ENCODE measurements at places on chromosomes 12 and 14. TPM values are rescaled to one million over a fixed set of nuclear protein-coding genes. Genes with fewer than 3 reads are reported as not detected.

- no peak for DNase-seq
- no peaks in the 10 kb centered on the region for H3K4me1 ChIP-seq
- no peak overlapping the region for H3K27ac ChIP-seq
- H3K4me3 ChIP-seq, result no peak overlapping the region
- H3K36me3 ChIP-seq, result peaks cover 18% of the 10 kb centered on the region
Observed at GRCh38 chr12:7915661-7916403, 20.2 kb downstream of the SLC2A3 start.

DNA sequence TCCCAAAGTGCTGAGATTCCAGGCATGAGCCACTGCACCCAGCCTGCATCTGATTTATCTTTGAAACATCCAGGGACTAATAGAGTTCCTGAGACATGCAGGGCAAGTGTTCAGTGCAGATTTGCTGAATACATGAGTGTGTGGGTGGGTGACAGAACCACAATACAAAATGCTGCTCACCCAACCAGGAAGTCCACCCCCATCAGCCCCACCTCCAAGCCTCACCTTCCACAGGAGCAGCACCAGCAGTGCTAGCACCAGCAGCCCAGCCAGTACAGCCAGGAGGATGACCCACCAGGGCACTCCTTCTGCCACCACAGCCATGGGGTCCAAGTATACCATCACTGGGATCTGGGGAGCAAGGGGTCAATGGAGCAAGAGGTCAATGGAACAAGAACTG is 20.0 kb downstream of the ITGA7 start:
- no peaks in the 10 kb centered on the region for H3K4me1 ChIP-seq
- H3K36me3 ChIP-seq, result no peaks in the 10 kb centered on the region
- DNase-seq, result no peak
- no peak overlapping the region for H3K27ac ChIP-seq

DNA sequence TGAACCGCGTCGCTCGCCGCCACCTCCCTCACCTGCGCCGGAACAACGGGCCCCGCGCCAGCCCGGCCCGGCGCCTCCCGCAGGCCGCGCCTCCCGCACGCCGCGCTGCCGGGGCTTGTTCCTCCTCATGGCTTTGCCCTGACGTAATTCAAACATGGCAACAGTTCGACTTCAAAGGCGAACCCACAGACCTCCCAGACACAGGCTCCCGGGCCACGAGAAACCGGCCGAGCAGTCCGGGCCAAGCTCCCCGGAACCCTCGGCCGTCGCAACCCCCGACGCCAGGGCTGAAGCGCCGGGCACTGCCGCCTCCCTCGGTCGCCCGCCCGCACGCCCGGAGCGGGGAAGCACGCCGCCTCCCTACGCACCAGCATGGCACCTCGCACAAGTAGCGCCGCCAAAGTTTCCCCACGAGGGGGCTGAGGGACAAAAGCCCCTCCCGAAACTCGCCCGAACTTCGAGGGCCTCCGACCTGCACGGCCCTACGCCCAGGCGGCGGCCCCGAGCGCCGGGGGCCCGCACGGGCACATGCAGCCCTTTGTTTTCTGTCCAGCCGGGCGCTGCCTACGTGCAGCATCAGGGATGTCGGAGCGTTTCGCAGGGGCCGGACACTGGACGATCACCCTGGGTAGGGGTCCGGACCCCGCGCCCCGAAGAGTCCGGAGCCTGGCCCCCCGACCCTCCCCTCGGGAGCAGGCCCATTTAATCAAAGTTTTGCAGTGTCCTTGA is 1.7 kb downstream of the SINHCAF start:
- H3K36me3 ChIP-seq, result no peaks in the 10 kb centered on the region
- H3K4me3 ChIP-seq, result peak overlapping the region; percentile 89
- H3K27me3 ChIP-seq, result no peaks in the 10 kb centered on the region
- DNase-seq, result peak; percentile 45
- H3K27ac ChIP-seq, result peak overlapping the region; percentile 97

- no peak overlapping the region for H3K4me3 ChIP-seq
- H3K4me1 ChIP-seq, result no peaks in the 10 kb centered on the region
- DNase-seq, result no peak
- H3K27me3 ChIP-seq, result no peaks in the 10 kb centered on the region
Observed at GRCh38 chr14:99075771-99076375, 196.1 kb downstream of the BCL11B start.

DNA sequence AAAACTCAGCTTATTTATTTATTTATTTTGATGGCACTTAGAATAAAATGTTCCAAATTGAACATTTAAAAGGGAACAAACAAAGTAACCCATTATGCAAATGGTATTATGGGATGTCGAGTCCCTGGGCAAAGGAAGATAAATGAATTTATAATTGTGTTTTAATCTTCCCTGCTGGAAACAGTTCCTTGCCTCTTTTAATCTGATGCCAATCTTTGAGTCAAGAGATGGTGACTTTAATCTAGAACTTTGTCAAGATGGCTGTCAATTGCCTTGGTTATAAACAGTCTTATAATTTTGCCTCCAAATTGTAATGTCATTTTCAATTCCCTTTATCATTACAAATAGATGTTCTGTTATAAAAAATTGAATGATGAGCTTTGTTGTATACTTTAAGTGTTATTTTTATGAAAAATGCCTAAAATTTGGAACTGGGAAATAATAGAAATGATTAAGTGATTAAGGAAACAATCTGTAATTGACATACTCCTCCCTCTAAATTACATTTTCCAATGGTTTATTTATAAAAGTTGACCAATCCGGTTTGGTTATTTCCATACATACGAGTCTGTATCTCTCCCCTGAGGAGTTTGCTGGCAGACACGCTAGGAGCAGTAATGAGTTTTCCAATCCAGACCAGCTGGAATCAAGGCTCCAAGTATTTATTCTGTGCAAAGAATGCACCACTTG is 134.9 kb upstream of the FRMD6 start:
- no peaks in the 10 kb centered on the region for H3K36me3 ChIP-seq
- no peaks in the 10 kb centered on the region for H3K4me1 ChIP-seq
- no peak overlapping the region for H3K4me3 ChIP-seq
- no peak for DNase-seq
- H3K27me3 ChIP-seq, result no peaks in the 10 kb centered on the region

- H3K36me3 ChIP-seq, result no peaks in the 10 kb centered on the region
- no peak for DNase-seq
- peaks cover 72% of the 10 kb centered on the region for H3K4me1 ChIP-seq
Observed at GRCh38 chr12:6281081-6281809, 29.2 kb upstream of the PLEKHG6 start.

DNA sequence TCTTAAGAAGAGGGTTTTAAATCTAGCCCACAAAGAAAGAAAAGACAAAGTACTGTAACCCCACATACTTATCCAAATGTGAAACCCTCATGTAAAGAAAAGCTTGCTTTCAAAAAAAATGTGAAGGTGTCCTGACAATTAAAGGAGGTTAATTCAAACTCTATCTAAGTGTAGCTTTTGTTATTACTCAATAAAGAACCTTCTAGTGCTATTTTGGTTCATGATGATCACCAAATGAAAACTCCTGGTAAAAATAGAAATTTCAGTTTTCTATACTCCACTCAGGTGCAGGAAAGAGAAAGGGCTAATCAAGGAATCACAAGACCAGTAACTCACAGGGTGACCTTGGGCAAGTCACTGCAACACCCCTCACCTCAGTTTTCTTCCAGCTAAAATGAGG is 1.6 kb downstream of the STAB2 start:
- no peaks in the 10 kb centered on the region for H3K27me3 ChIP-seq
- no peaks in the 10 kb centered on the region for H3K36me3 ChIP-seq
- no peaks in the 10 kb centered on the region for H3K4me1 ChIP-seq
- no peak for DNase-seq

DNA sequence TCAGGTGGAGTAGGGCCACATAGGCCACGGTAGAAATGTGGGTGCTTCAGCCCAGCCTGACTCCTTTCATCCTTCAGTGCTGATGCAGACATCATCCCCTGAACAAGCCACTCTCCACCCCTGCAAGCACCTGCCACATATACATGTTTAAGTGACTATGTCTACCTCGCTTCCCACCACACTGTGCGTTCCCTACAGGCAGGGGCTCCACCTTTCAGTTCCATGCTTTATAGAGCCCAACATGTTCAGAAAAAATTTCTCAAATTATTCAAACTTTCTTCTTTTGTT is 11.6 kb downstream of the SLC7A7 start:
- no peaks in the 10 kb centered on the region for H3K36me3 ChIP-seq
- no peak for DNase-seq
- H3K4me1 ChIP-seq, result no peaks in the 10 kb centered on the region

DNA sequence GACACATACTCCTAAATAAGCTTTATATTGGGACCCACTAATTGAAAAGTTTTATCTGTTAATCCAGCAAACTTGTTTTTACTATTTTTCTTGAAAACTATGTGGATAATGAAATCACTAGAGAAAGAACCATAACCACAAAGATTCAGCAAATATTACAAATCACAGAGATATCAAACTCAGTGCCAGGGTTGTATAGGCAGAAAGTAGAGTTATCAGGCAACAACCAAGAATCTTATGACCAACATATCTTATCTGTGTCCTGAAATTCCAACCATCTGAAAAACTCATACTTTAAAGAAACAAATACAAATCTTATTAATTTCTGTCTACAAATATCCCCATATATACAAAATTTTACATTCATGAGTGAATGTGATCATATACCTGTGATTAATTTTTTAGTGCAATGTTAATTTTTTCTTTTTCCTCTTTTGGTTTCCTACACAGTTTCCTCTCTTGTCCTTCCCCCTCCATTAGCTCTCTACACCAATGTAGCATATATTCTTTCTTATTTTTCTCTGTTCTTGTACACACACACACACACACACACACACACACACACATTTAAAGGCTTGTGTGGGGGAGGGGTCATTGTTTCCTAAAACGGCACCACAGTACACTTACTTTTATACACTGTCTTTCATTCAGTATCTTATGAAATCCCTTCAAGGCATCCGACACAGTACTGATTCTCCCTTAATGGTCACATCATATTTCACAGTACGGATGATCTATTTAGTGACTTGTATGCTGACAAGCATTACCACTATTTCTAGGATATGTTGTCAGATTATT is 18.6 kb downstream of the AMN1 start:
- H3K4me1 ChIP-seq, result no peaks in the 10 kb centered on the region
- H3K27ac ChIP-seq, result no peak overlapping the region
- DNase-seq, result no peak
- H3K4me3 ChIP-seq, result no peak overlapping the region
- H3K27me3 ChIP-seq, result no peaks in the 10 kb centered on the region
- peaks cover 21% of the 10 kb centered on the region for H3K36me3 ChIP-seq

GRCh38 chr12:125786143-125786542 is 720.9 kb downstream of the AACS start:
- no peak overlapping the region for H3K4me3 ChIP-seq
- no peak overlapping the region for H3K27ac ChIP-seq
- H3K27me3 ChIP-seq, result no peaks in the 10 kb centered on the region
- no peaks in the 10 kb centered on the region for H3K36me3 ChIP-seq
- H3K4me1 ChIP-seq, result no peaks in the 10 kb centered on the region
- DNase-seq, result no peak

GRCh38 chr12:54134395-54134794 is 54.4 kb downstream of the SMUG1 start:
- peaks cover 10% of the 10 kb centered on the region for H3K4me1 ChIP-seq
- H3K27me3 ChIP-seq, result no peaks in the 10 kb centered on the region
- H3K36me3 ChIP-seq, result peaks cover 6% of the 10 kb centered on the region
- no peak for DNase-seq
- peak overlapping the region; percentile 52 for H3K27ac ChIP-seq

DNA sequence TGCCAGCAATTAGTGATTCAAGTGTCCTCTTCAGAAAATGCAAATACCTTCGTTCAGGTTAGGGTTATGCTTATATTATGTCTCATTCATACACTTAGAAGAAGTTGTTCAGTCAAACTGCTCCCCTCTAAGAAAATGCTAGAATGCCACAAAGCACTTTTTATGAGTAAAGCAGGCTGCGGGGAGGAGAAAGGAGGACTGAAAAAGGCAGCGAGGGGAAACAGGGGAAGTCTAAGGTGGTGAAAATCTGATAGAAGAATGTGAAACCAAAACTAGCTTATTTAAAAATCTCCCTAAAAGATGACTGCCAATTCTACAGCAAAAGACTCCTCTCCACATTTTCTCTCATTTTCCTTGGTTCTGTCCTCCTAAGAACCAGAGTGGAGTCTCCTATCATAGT is 70.1 kb downstream of the PRKD1 start:
- H3K4me3 ChIP-seq, result no peak overlapping the region
- DNase-seq, result no peak
- H3K27me3 ChIP-seq, result no peaks in the 10 kb centered on the region

- H3K4me3 ChIP-seq, result no peak overlapping the region
- DNase-seq, result no peak
- H3K4me1 ChIP-seq, result no peaks in the 10 kb centered on the region
- no peak overlapping the region for H3K27ac ChIP-seq
Observed at GRCh38 chr12:26406813-26407212, 211.4 kb downstream of the SSPN start.

GRCh38 chr12:20097626-20098025 is 270.7 kb upstream of the PDE3A start:
- no peaks in the 10 kb centered on the region for H3K36me3 ChIP-seq
- DNase-seq, result no peak
- H3K4me3 ChIP-seq, result no peak overlapping the region
- H3K27me3 ChIP-seq, result no peaks in the 10 kb centered on the region

- no peak overlapping the region for H3K27ac ChIP-seq
- H3K4me1 ChIP-seq, result no peaks in the 10 kb centered on the region
- H3K36me3 ChIP-seq, result no peaks in the 10 kb centered on the region
- no peaks in the 10 kb centered on the region for H3K27me3 ChIP-seq
Observed at GRCh38 chr12:127606476-127607015, 660.4 kb upstream of the TMEM132C start.

GRCh38 chr14:59926534-59926933 is 6.6 kb downstream of the LRRC9 start:
- no peak overlapping the region for H3K4me3 ChIP-seq
- no peaks in the 10 kb centered on the region for H3K27me3 ChIP-seq
- H3K4me1 ChIP-seq, result no peaks in the 10 kb centered on the region

DNA sequence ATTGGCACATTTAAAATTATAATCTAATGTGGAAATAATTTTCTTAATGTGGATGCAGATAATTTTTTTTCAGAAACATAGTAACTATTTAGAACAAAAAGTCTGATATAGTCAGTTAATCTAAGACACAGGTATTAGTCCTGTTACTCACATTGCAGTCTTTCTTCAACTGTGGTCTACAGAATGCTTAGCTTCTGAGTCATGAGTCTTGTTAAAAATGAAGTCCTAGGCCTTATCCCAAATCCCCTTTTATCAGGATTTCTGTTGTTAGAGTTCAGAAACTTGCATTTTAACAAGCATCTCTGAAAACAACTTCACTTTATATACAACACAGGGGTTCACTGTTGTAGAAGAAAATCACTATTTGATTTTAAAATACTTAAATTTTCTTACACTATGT is 112.2 kb downstream of the SLC16A7 start:
- peaks cover 5% of the 10 kb centered on the region for H3K4me1 ChIP-seq
- no peak for DNase-seq
- H3K36me3 ChIP-seq, result peaks cover 23% of the 10 kb centered on the region
- no peak overlapping the region for H3K4me3 ChIP-seq

Gene RPAP3
- 16.2 TPM for total RNA-seq

Gene CD4
- 1.2 TPM for total RNA-seq

Gene SPTB
- 2.7 TPM for total RNA-seq

Gene KLHDC1
- 6.5 TPM for total RNA-seq

Gene EPYC
- total RNA-seq, result not detected

Gene RBP5
- 0.53 TPM for total RNA-seq

Gene HOXC12
- not detected for total RNA-seq

Data from esophagus squamous epithelium (tissue), 5 donors.